ENCODE measurements at places on chromosomes 11 and 22.

- DNase-seq = no peak
These were observed 154.9 kb upstream of the NAV2 start for GRCh38 chr11:19557720-19558140.

- DNase-seq = no peak
These were observed 40.7 kb downstream of the CD6 start for GRCh38 chr11:61011950-61012736.

- DNase-seq = no peak
These were observed 64.8 kb upstream of the NAV2 start for GRCh38 chr11:19647816-19648215.

DNA sequence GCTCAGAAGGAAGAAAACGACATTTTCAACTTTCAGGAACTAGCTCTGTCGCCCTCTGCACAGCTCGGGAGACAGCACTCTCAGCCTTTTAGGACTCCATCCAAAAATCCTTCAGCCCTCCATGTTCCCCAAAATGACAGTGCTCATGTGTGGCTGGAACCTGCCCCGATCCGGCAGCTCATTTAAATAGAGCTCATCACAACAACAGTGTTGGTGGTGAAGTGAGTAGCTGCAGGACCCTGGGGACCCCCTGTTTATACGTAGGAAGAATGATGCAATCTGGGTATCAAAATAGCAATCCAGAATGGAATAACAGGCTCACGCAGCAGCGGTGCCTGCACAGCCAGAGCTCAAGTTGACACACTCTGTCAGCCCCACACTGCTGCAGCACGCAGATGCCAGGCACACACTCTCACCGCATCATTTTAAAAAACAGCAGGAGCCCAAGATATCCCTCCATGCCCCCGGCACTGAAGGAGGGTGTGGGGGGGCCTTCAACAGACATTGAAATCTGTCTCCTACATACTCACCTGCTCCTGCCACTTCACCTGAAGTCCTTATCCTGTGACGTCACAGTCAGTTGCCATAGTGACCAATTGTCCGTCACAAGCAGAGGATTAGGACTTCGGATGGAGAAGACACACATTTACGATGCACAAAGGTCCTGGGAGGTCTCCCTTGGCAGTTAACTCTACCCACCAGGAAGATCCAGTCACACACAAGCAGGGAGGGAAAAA lies 24.0 kb downstream of the TRIM66 start:
- no peak for DNase-seq

- no peak for DNase-seq
These were observed 52.2 kb downstream of the FAT3 start for GRCh38 chr11:92276773-92277172.

DNA sequence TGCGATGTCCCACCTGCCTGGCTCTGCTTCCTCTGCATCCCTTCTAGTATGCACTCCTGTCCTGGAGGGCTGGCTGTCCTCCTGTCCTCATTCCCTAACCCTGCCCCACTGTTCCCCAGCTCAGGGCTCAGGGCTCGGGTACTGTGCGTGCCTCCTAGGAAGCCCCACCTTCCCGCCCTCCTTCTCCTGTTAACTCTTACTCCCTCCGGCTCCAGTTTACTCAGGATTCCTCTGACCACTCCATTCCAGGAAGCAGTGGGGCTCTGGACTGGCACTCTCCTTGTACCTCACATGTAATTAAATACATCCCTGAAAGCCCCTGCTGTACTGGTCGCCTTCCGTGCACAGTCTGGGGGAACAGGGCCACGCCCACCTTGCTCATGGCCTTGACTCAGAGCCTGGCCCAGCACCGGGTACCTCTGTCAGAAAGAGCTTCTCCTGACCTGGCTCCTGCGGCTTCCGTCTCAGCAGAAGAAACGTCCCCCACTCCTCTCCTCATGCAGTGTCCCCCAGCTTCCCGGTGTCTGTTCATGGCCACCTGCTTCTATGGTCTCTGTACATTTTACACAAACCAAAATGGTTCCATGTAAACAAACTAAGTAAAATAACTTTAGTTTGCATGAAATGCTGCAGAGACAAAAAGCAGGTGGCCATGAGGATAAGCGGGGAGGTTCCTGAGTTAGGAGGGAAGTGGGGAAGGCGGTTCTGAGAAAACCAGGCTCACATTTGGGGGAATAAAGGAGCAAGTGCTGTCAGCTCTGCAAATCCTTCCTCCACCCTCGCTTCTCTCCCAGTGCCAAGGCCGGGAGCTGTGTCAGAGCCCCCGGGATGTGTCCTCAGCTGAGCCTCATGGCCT lies 445.9 kb downstream of the BRD1 start:
- peak; percentile 68 for DNase-seq

GRCh38 chr11:3166268-3167142 lies 1.4 kb upstream of the OSBPL5 start:
- peak; percentile 87 for DNase-seq

GRCh38 chr22:22687638-22688500 lies 43.5 kb downstream of the GGTLC2 start:
- peak; percentile 6 for DNase-seq

GRCh38 chr11:1516273-1517067 lies 29.9 kb upstream of the MOB2 start:
- DNase-seq = peak; percentile 72

DNA sequence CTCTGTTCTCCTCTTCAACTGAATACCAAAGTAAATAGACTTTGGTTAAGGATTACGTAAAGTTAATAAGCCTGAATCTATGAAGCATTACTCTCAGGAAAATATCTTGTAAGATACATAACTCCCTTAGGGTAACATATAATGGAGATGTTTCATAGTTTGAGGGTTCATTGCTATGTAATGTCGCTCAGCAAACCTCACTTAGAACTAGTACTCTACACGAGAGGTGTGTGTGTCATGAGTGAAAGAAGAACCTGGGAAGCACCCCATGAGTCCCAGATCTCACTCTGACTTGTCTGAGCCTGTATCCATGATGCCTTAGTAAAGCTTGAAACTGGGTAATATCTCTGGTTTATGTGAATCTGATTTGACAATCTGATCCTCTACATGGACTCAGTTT lies 429.5 kb upstream of the ANO3 start:
- DNase-seq = no peak
